Natural killer cell treated with Interleukin-12 subunit alpha and Interleukin-12 subunit beta and Interleukin-15 and Interleukin-18, amount 100 ng/mL, for 72 hours (primary cell): ENCODE measurements at places on chromosomes 11 and 22. TPM values are rescaled to one million over a fixed set of nuclear protein-coding genes. Genes with fewer than 3 reads are reported as not detected.

- DNase-seq = no peak
These were observed 2.8 kb downstream of the ALKBH8 start for GRCh38 chr11:107562647-107563208.

GRCh38 chr22:20219667-20220628 lies 48.2 kb downstream of the RTN4R start:
- DNase-seq = no peak

Gene APLNR
- total RNA-seq = not detected

DNA sequence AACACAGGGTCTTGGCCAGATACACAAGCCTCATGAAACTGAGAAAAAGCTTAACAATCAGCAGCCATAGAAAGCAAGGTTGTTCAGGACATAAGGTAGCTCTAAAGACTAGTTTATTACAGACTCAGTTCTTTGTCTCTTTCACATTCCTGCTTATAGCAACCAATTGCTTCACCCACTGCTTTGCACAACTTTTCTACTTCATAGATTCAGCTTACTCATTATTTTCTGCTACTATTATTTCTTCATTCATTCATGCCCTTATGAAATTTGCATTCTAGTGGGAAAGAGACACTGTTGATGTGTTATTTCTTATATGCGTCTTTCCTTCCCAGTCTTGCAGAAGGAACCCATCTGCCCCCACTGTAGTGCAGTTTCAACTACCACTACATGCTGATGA lies 4.7 kb downstream of the CCDC34 start:
- DNase-seq = no peak

Gene IFITM1
- total RNA-seq = 58.1 TPM
